ENCODE measurements at places on chromosomes 2 and 18. TPM values are rescaled to one million over a fixed set of nuclear protein-coding genes. Genes with fewer than 3 reads are reported as not detected.

Gene TCF23
- polyA plus RNA-seq, result 0.50 TPM

Gene ALK
- 0.55 TPM for polyA plus RNA-seq

Gene LYPD1
- polyA plus RNA-seq, result 94.3 TPM

Gene LHCGR
- polyA plus RNA-seq, result 0.37 TPM

Gene ATP6V1C2
- polyA plus RNA-seq, result 8.1 TPM

Gene ST6GAL2
- polyA plus RNA-seq, result 24.7 TPM

Gene CLHC1
- 36.7 TPM for polyA plus RNA-seq

Gene MC5R
- 0.22 TPM for polyA plus RNA-seq

Gene PTH2R
- 62.4 TPM for polyA plus RNA-seq

Gene METTL5
- polyA plus RNA-seq, result 55.1 TPM

Gene AGXT
- polyA plus RNA-seq, result 0.12 TPM

Gene POTEC
- polyA plus RNA-seq, result 0.03 TPM

Gene ARHGAP25
- polyA plus RNA-seq, result 6.8 TPM

Gene CCL20
- 0.48 TPM for polyA plus RNA-seq

Gene CXCR4
- 45.7 TPM for polyA plus RNA-seq

Gene RELCH
- 41.1 TPM for polyA plus RNA-seq

- DNase-seq, result no peak
Measured at GRCh38 chr2:28406-28975, 17.8 kb downstream of the FAM110C start.

- DNase-seq, result no peak
Measured at GRCh38 chr2:23491591-23492336, 106.8 kb downstream of the KLHL29 start.

GRCh38 chr2:197007716-197008628, 81.5 kb upstream of the PGAP1 start:
- DNase-seq, result no peak

DNA sequence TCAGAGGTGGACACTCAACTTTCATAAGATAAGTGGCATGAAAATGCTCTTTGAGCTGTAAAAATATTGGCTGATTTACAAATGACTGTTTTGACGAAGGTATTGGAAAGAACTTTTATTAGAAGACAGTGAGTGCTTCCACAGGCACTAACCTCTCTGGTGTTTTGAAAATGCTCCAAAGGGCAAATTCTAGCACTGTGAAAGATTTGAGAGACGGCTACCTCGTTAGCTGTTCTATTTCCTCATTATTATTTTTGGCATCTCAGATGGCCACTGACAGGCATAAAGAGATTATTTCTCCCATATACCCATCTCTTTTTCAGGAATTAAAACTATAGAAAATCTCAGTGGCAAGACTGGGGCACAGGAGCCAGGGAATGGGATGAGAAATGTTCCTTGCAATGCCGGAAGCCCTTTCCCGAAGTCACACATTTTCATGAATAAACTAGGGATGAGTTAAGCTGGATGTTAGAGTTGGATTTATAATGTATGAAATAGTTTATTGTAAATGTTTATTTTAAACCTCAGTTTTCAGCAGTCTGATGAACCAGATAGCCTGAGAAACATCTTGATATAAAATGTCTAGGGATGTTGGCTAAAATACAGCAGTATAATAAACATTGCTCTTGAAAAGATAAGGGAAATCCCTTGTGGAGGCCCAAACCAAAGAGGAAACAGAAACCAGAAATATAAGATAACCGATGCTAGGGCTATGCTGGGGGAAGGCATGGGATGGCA, 175.7 kb downstream of the ASB1 start:
- DNase-seq, result no peak

- DNase-seq, result no peak
Measured at GRCh38 chr2:70397186-70397585, 95.3 kb upstream of the FAM136A start.

GRCh38 chr2:33212151-33212550, 264.3 kb upstream of the RASGRP3 start:
- DNase-seq, result no peak

GRCh38 chr2:19648583-19648982, 253.2 kb downstream of the TTC32 start:
- DNase-seq, result no peak

- DNase-seq, result no peak
Measured at GRCh38 chr2:24734741-24735140, 58.5 kb downstream of the PTRHD1 start.

DNA sequence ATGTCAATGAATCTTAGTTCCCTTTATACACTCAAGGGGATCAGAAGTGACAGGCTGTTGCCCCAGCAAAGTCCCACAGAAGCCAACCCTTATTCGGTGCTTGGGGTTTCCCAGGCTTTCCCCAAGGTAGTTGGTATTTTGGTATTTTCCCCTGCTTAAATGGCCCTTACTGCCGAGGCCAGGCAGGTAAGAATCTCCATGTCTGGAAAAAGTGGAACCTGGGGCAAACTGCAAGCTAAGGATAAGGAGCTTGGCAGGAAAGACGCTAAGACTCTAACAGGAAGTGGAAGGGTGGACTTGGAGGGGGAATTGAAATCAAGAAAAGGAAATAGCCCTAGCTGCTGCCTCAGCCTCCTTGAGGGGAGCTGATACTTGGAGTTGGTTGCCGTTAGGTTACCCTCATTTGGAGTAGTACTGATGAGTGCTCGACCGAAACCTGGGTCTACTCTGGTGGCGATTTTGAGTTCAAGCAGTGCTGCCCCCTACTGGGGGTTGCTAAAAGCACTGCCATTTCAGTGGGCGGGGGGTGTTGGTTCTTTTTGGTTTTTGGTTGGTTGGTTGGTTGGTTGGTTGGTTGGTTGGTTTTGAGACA, 3.3 kb upstream of the GPBAR1 start:
- no peak for DNase-seq

DNA sequence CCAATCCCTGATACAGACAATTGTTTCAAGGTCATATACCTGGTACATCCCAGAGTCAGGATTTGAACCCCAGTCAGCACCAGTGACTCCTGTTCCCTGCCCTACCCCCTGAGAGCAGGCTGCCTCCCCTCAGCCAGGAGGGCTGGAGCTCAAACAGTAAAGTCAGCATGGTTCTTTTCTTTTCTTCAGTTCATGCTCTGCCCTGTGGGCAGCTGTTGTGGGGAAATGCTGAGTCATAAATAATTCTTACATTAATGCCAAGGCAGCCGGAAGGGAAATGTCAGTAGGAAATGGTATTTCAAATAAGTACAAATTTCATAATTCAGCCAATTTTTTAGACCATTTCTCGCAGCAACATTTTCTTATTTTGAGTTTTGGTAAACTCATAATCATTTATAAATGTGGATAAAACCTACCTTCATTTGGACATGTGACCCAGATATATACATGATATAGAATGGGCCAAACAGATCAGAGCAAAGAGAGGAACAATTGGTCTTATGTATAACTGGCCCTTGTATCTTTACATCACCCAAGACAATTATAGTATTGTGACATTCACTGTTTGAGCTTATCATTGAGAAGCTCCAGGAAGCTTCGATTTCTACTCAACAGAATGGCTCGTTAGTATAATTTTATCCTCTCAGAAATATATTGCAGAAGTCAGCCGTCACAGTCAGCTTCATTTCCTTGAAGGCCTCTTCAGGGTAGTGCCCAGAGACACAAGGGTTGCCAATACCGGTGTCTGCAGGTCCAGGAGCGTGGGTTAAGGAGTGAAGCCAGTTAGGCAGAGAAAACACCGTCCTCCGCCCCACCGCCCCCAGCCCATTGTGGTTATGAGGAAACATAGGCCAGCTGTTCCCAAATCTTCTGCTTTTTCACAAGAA, 28.0 kb upstream of the SCYGR1 start:
- peak; percentile 8 for DNase-seq

DNA sequence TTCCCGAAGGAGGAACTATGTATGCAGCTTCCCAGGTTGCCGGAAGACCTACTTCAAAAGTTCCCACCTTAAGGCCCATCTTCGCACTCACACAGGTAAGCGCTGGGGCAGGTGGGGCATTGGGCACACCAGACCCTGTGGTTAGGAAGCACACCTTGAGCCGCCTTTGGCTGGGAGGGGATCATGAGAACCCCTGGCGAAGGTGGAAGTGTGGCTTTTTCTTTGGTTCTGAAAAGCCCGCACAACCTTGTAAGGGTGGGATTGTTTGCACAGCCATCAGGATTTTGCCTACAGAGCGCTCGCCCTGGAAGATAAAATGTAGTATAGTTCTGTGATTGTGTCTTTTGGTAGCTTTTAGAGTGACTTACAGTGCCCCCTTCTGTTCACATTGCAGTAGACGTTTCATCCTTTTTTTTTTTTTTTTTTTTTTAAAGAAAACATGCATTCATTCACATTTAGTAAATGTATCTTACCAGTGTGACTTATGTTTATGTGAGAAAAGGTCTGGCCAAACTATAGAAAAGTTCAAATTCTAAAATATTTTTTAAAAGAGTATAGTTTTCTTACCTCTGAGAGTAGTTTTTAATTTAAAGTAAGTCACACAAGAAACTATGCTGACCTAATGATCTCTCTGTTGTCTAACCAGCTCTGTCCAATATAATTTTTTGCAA, 5.3 kb downstream of the KLF11 start:
- no peak for DNase-seq

- no peak for DNase-seq
Measured at GRCh38 chr2:108923736-108924579, 65.1 kb downstream of the EDAR start.

DNA sequence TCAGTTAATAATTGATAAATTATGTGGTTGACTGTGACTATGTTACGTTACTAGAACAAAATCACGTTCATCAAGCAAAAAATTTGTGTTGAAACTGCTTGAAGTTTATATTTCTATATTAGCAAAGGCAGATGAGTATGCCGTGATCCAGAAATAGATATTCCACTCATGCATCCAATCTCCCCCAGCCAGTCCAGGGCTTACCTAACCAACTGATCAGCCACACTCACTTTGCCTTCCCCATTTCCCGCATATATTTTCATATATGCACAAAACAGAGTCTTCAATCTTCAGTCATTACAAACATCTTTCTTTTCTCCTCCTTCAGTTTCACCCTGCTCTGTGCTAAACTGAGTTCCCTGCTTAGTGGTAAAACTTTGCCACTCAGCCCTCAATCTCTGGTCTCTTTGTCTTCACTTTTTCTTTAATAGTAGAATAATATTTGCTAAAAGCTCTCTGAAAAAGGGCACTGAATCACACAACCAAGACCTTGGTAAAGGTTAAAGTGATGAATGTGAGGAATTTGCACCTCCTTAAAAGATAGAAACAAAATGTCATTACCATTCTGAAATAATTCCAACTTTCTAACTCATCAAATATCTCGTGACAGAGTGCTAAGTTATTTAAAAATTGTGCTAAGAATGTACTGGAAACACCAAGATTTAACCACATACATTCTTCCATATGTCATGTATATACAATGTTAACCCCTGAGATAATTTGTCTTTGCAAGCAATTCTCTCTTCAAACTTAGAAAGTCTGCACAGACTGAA, 893.2 kb upstream of the CRIM1 start:
- DNase-seq, result no peak

- no peak for DNase-seq
Measured at GRCh38 chr2:126664639-126665038, 8.7 kb downstream of the GYPC start.

- no peak for DNase-seq
Measured at GRCh38 chr2:128809880-128810279, 491.2 kb upstream of the HS6ST1 start.

- no peak for DNase-seq
Measured at GRCh38 chr18:54267701-54268100, 1.6 kb upstream of the POLI start.

- DNase-seq, result no peak
Measured at GRCh38 chr2:159052157-159052601, 83.7 kb downstream of the TANC1 start.

GRCh38 chr18:42509750-42510415, 554.8 kb downstream of the PIK3C3 start:
- no peak for DNase-seq

Measured in left kidney (tissue), 8 donors.